ENCODE measurements at places on chromosomes 2 and 18.

DNA sequence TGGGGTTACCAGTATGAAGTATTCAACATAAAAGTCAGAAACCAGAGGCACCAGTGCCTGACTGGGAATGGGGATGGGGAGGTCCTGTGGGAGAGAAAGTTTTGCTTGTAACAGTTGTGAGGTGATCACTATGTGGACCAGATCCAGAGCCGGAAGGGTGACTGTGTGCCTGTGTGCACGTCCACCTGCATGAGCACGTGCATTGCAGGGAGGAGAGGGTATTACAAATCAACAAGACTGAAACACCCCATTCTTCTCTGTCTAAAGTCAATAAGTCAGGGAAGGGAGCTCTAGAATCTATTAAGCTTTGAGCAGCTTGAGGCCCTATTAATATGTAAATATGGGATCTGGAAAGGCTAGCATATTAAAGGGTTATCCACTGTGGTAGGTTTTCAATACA, 241.0 kb upstream of the ACVR2A start:
- no peak for DNase-seq

GRCh38 chr2:121074293-121074932, 210.6 kb downstream of the TFCP2L1 start:
- DNase-seq: no peak

- DNase-seq: no peak
Observed at GRCh38 chr2:20356042-20356441, 5.4 kb upstream of the PUM2 start.

DNA sequence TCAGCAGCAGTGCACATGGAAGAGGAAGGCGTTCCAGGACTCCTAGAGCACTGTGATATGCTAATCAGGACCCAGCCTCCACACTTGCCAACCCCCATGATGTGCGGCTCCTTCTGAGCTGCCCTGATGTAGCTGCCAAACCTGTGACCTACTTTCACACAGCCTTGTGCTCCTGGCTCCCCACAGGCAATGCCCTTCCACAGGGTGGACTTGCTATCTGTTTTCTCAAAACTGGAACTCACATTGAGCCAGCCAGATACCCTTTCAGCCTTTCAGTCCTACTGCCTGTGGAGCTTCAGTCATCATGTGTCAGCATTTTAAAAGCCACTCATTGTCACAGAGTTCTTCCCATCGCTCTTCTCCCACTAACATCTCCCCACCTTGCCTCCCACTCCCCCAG, 181.6 kb downstream of the AFF3 start:
- no peak for DNase-seq

- no peak for DNase-seq
Observed at GRCh38 chr2:200456567-200456966, 53.3 kb downstream of the KCTD18 start.

DNA sequence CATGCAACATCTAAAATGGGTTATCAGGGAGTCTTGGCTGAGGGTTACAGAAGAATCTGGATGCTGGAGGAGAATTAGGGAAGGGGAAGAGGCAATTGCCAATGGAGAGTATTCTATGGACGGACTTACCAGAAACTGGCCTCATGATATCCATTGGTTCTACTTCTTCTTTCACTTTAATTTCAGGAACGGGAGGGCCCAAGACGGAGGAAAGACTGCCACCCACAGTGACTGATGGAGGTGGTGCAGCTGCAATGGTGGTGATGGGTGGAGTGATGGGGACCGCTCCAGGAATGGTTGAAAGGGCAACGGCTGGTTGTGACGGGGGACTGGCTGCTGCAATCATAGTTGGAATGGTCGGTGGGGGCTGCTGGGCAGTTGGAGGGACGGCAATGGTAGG, 69.1 kb upstream of the AMMECR1L start:
- no peak for DNase-seq

GRCh38 chr2:74739733-74740241, 85.7 kb downstream of the SEMA4F start:
- no peak for DNase-seq

Measured in glutamatergic neuron (in vitro differentiated cells).